ENCODE measurements at places on chromosomes 7 and 10.

GRCh38 chr7:120554960-120555571, 282.1 kb downstream of the KCND2 start:
- no peak for DNase-seq

GRCh38 chr7:78179211-78179610, 380.6 kb downstream of the PHTF2 start:
- DNase-seq = no peak

DNA sequence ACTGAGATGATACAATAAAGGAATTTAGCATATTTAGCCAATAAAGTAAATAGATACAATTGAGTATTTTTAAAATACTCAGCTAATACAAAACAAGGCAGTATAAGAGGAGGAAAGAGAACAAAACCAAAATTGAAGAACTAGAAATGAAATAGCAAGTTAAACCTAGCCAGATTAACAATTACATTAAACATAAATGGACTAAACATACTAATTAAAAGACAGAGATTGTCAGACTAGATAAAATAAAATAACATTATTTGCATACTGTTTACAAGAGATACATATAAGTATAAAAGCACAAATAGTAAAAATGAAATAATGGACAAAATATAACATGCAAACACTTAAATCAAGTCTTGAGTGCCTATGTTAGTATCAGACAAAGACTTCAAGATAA, 517.7 kb upstream of the PHF14 start:
- DNase-seq = no peak

DNA sequence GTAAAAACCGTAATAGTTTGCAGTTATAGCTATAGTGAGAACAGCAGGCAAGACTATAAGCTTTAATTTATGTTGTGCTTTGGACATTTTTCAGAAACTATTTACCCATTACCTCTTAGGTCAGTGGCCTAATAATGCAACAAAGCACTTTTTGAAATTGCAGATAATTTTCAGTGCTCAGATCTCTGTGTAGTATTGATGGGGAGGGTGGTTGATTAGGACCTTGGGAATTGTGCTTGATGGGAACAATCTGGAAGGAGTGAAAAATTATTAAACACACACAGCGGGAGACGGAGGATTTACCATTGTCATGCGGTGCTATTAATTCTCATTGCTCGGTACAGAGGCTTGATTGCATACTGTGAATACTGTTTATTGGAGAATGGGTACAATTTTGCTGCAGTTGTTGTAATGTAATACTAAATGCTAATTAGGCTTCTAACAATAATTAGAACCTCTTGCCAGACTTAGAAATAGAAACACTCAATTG, 304.8 kb downstream of the LRMDA start:
- DNase-seq = no peak

DNA sequence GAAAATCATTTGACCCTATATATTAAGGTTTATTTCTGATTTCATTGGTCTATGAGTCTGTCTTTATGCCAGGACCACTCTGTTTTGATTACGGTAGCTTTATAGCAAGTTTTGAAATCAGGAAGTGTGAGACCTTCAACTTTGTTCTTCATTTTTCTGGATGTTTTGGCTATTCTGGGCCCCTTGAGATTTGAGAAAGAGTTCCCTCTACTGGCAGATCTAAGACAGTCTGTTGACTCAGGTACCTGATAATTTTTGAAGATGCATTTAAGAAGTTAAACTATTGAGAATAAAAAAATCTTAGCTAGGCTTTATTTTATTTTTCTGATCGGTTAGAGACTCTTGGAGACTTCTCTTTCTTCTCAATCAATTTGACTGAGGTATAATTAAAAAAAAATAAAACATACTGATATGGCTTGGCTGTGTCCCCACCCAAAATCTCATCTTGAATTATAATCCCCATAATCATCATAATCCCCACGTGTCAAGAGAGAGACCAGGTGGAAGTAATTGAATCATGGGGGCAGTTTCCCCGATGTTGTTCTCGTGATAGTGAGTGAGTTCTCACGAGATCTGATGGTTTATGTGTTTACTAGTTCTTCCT, 209.2 kb downstream of the SNX10 start:
- no peak for DNase-seq

- no peak for DNase-seq
Measured at GRCh38 chr7:25720427-25720826, 431.6 kb upstream of the NFE2L3 start.

DNA sequence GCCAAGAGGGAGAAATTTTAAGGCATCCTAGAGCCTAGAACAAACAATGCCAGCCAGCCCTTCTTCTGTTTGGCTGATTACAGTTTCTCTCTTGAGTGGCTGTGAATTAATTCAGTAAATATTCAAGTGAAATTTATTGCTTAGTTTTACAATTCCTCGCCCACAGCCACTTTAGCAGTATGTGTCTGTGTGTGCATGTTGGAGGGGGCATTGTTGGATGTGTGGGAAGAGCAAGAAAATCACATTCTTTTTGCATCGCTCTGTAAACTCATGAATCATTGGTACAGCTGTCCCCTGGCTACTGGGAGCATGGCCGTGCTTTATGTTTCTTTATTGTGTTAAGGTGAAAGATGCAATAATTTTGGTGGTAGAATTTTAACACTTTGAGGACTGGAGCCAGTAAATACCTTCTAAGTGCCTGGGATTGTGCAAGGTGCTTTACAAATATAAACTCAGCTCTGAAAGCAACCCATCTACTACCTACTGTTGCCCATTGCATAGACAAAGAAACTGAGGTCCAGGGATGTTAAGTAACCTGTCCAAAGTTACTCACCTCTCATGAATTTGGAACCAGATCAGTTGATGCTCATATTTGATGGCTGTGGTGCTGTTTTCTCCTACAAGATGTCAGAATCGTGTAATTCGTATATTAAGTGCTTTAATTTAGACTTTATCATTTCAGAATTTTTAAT, 89.9 kb upstream of the BTBD16 start:
- DNase-seq = no peak

GRCh38 chr10:22816298-22816653, 101.9 kb upstream of the PIP4K2A start:
- DNase-seq = no peak

DNA sequence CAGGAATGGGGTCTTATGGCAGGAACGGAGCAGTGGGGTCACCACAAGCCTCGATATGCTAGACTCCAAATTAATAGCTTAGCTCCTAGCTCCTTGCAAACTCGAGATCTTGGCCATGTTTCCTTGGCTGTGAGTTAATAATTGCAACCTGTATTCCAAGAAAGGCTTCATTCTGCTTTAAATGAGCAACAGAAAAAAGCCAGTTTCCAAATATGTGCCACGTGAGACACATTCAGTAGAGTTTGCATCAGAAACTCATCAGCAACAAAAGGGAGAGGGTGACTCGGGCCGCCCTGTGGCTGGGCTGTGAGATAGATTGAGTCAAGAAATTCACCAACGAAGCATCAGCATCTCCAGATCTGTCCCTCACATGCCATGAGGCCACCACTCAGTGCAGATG, 112.0 kb downstream of the NPTX2 start:
- no peak for DNase-seq

GRCh38 chr10:26682931-26683330, 14.6 kb upstream of the PDSS1 start:
- no peak for DNase-seq

DNA sequence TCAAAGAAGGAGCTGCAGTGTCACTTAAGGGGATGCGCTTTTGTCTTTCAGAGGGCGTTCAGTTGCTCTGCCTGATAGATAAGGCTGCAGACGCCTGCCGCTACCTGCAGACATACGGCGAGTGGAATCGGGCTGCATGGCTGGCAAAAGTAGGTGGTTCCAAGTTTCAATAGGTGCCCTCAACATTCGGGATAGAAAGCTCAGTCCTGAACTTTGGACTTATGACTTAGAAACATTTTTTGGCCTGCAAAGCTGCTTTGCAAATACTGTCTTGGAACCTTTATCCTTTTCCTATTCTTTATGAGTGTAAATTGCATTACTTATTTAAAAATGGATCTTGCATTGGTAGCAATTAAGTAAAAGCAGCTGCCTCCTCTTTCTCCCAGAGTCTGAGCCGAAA, 54.1 kb downstream of the WDR11 start:
- DNase-seq = no peak

DNA sequence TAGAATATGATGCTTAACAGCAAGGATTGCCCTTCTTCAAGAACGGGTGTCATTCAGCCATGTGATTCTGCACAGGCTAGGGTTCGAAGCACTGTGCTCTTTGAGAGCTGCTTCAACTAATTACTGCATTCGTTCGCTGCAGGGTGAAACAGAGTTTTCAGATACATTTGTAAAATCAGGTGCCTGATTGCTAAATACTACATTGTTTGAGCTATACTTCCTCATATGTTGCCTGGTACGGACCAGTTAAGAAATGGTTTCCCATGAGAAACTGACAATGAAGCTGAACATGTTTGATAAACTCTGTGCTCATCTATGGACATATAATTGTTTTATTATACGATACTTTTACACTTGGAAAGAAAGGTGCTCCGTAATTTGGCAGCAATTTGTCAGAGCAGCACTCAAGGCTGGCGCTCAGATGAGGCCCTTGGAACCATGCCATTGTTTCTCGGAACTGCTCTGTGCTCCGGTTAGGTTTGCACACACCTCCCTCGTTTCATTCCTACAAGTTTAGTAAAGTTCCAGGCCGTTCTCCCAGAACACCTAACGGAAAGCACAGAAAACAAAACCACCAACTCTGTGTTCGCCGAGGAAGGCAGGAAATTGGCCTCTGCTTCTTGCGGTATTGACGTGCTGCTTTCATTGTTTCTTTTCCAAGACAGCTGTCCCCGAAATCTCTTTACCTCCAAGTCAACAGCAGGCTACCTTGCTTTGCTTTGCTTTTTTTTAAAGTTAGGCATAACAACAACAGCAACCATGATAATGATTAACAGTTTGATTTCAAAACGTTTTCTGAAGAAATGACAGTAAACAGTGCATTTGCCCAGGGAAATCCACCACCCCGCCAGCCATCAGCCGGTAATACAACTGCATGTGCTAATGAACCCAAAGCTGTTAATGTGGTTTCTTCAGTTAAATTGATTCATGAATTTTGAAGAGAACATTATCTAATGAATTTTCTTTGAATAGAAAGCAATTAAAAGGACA, 206.9 kb downstream of the EBF3 start:
- no peak for DNase-seq

- DNase-seq = no peak
Measured at GRCh38 chr10:126380352-126381076, 7.8 kb downstream of the ADAM12 start.

GRCh38 chr7:37385787-37386186, 62.9 kb downstream of the ELMO1 start:
- DNase-seq = no peak

GRCh38 chr10:113517901-113518260, 35.0 kb upstream of the HABP2 start:
- no peak for DNase-seq

GRCh38 chr10:7819121-7819460, 786 bp downstream of the TAF3 start:
- no peak for DNase-seq

- DNase-seq = no peak
Measured at GRCh38 chr7:70005480-70005879, 407.2 kb downstream of the AUTS2 start.

DNA sequence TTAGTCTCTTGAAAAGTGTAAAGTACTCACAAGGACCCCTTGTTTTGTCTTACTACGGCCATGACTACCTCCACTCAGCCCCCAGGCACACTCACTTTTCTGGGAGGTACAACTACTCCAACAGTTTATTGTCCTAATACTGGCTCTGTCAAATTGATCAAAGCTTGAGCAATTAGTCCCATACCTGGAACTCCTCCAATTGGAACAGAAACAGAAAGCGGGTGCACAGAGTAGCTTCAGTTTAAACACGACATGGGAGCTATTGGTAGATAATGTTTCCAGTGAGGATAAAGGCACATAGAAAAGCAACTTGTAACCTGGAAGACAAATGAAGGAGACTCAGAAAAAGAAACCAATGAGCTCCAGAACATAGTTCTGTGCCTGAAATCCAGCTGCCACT, 7.7 kb upstream of the GPR37 start:
- no peak for DNase-seq

- DNase-seq = no peak
Measured at GRCh38 chr7:69687739-69688433, 89.6 kb downstream of the AUTS2 start.

DNA sequence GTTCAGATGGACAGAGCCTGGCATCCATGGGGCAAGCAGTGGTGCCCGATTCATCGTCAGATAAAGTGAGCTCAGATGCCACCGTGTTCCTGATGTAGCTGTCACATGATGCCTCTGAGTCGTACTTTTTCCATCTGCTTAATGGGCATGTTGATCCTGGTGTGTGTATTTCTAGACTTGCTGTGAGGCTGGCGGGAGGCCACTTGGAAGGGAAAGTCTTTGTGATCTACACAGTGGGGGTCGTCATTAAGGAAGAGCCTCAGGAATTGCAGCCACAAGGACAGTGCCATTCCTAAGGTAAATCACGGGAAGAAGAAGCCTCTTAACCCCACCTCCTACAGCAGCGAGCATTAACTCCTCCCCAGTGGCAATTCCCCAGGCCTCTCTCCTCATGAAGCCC, 63.0 kb downstream of the RGS10 start:
- DNase-seq = no peak

DNA sequence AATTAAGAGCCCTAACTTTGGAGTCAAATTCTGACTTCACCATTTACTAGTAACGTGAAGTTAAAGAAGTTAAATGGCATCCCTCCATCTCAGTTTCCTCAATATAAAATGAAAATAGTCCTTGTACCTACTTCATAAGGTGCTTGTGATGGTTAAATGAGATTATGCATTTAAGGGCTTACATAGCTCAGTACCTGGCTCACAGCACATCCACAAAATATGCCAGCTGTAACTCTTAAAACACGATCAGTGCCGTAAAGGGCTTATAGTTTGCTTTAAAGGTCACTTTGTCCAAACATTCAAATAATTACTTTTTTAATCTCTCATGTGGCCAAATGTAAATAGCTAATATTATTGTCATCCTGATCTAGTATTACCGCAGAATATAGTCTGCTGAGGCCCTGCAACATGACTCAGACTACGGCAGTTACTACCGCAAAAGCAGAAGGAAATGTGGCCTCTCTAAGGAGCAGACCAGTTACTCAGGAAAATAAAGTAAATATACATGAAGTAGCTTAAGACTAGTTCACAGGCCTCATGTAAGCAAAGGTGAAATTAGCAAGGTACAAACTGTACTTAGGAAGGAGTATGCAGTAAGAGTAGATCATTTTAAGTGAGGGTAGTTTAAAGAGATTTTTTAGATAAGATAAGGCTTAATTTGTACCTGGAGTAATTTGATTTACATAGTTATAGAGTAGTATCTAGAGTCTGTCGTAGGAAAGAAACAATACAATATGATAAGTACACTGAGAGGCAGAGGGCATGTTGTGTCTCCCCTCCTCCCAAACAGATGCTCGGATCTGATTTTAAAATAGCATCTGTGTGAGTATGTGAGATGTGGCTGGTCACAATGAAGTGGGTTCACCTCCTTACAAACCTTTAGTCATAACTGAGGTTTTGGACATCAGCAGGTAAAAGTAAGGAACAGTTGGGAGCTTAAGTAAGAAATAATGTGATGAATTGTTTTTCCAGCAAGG, 13.1 kb downstream of the CASP2 start:
- no peak for DNase-seq

GRCh38 chr10:110615057-110615747, 28.9 kb upstream of the RBM20 start:
- no peak for DNase-seq

GRCh38 chr7:99238558-99239341, 30.8 kb upstream of the KPNA7 start:
- no peak for DNase-seq
